Stimulated activated CD4-positive, alpha-beta T cell treated with anti-CD3 and anti-CD28 coated beads, TNF-alpha, amount 100 ng/mL, for 24 hours (primary cell): ENCODE measurements at places on chromosomes 3 and 15.

DNA sequence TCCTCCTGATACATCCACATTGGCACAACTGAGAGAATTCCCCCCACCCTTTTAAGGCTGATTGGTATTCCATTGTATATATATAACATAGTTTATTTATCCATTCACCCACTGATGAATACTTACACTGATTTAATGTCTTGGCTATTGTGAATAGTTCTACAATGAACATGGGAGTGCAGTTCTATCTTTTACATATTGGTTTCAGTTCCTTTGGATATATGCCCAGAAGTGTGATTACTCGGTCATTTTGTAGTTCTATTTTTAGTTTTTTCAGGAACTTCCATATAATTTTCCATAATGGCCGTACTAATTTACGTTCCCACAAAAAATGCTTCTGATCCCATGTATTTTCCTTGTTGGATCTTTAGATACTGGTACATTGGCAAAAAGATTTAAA lies 135.3 kb downstream of the FMN1 start:
- DNase-seq, result no peak

DNA sequence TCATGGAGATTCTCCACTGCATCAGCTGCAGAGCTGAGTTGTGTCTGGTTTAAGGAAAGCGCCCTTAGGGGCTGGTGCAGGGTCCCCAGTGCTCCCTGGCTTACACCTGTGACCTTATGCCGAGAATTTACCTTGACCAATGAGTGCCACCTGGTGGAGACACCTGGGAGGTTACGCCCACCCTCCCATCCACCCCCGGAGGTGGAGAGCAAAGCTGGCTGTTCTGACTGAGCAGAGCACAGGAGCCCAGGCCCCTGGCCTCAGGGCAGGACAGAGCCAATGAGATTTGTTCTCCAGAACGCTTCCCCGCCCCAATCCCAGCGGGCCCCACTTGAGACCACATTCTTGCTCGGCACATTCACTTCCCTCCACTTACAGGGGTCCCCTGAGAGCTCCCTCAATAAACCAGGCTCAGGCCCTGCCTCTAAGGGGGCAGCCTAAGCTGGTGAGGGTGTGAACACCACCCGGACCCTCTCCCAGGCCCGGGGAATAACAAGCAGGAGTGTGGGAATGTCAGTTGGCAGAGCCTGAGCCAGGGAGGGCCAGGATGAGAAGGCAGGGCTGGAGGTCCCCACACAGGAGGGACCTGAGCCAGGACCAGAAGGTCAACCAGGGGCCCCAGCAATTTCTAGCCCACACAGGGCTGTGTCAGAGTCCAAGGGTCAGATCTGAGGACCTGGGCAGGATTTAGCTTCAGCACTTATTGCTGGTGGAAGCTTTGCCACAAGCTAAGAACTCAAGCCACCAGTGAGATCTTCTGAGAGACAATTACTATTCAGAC lies 117.1 kb downstream of the TPRA1 start:
- no peak for DNase-seq

DNA sequence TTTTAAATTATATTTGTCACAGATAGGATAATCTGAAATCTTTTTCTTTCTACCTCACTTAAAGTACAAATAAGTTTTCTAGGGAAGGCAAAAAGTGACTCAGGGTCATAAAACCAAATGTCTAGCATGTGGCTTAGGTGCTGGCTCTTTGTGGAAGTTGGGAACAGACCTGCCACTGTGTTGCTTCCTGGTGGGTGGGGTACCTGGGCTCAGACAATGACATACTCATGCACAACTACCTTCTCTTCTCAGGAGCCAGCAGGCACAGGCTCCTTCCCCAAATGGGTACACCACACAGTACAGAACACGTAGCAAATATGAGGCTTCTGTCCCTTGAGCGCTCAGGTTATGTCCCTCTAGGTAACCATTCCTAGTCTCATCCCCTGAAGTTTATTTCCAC lies 40.1 kb upstream of the MUC13 start:
- no peak for DNase-seq

DNA sequence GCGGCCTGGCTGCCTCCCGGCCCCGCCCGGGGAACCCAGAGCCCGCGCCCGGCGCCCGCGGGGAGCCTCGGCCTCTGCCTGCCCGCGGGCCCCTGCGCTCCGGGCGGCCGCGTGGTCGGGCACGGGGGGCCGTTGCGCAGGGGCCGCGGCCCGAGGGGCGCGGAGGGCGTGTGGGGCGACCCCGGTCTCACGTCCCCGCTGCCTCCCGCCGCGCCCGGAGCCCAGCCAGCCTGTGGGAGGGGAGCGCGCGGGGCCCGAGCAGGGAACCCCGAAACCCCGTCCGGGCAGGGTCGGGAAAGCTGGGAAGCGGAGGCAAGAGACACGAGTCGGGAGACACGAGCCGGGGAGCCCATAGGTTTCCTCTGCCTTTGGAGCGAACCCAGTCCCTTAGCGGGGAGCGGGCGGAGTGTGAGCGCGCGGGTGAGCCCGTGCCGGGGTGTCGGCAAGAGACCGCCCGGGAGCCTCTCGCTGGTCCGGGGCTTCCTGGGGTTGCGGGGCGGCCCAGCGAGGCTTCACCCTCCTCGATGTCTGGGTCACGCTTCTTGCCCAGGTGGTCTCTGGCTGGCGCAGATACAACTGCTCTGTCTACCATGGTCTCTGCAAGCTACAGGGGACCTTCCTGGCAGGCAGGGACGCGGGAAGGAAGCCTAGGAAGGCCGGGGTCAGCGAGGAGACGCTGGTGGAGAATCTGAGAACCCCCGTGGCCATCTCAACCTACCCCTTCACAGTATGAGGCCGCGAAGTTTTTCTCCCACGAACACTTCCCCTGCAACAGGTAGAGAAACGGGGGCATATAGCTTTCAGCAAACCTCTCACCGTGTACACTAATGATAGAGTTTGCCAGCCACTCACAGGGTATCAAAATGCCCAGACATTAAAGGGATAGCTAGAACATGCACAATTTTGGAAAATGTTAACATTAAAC lies 586 bp downstream of the LRRK1 start:
- DNase-seq, result no peak

DNA sequence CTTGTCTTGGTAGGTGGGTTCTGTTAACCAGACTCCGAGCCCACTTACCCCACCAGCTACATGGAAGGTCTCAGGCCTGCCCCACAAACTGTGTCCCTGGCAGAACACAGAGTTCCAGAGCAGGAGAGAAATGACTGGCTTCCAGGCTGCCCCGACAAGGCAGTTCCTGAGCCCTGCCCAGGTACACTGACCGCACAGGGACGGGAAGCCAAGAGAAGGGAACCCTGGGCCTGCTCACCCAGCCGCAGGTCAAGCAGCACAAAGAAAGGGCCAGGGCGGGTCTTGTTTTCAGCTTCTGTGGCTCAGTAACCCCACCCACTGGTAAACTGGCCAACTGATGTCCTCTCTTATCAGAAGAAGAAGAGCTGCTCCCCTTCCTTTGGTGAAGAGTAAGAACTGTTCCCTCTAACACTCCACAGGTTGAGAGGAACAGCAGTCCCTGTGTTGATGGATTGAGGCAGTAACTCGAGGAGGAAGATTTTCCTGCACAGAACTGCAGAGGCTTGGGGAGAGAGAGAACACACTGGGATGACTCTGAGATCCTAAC lies 68.4 kb downstream of the CRTC3 start:
- no peak for DNase-seq
